ENCODE measurements at places on chromosomes 6 and 20.

DNA sequence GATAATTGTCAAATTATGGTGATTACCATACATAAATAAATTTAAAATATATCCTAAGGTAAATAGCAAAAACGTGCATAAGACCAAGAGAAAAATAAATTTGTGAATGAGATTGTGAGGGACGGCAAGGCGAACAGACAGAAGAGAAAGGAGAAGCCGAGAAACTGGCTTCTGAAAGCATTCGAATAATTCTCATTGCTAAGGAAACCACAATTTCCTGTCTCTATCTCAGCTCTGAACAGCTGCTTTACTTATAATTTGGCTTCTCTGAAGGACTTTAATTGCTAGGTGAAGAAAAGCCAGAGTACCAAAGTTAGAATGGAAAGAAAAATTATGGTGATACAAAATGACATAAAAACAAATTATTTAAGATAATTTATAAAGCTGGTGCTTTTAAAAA is 79.0 kb upstream of the RGS17 start:
- no peak for DNase-seq

DNA sequence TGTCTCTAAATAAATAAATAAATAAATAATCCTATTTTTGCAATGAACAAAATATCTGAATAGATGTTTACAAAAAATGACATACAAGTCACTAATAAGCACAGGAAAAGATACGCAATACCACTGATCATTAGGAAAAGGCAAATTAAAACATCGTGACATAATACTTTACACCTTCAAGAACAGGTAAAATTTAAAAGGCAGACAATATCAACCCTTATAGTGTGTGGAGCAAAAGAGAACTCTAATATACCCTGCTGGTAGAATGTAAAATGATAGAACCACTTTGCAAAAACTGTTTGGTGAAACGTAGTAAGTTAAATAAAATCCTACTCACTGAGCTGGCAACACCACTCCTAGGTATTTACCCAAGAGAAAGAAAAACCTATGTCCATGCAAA is 67.4 kb downstream of the ZMYND8 start:
- no peak for DNase-seq

- no peak for DNase-seq
Observed at GRCh38 chr6:112906726-112907125, 559.6 kb downstream of the RFPL4B start.

DNA sequence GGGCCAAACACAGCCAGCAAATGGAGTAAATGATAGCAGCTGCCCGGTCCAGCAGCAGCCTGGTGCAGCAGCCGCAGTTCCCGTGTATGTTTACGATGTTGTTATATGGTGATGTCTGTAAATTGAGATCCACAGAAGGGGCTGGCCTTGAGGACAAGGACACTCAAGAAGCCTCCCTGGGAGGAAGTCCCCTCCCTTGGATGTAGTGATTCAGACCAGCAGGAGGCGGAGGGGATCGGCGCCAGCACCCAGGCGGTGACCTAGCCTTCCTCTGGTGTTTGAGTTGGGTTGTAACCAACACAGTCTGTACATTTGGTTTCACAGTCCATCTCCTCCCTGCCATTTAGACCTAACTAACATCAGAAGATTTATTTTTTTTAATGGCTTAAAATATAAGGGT is 187.8 kb downstream of the SYNDIG1 start:
- DNase-seq: no peak

- DNase-seq: no peak
Observed at GRCh38 chr6:93391965-93392364, 27.4 kb downstream of the EPHA7 start.

Measured in NCI-H187 treated with DMSO at 0.1 percent for 48 hours (cell line).